ENCODE measurements at places on chromosomes 12 and 14.

DNA sequence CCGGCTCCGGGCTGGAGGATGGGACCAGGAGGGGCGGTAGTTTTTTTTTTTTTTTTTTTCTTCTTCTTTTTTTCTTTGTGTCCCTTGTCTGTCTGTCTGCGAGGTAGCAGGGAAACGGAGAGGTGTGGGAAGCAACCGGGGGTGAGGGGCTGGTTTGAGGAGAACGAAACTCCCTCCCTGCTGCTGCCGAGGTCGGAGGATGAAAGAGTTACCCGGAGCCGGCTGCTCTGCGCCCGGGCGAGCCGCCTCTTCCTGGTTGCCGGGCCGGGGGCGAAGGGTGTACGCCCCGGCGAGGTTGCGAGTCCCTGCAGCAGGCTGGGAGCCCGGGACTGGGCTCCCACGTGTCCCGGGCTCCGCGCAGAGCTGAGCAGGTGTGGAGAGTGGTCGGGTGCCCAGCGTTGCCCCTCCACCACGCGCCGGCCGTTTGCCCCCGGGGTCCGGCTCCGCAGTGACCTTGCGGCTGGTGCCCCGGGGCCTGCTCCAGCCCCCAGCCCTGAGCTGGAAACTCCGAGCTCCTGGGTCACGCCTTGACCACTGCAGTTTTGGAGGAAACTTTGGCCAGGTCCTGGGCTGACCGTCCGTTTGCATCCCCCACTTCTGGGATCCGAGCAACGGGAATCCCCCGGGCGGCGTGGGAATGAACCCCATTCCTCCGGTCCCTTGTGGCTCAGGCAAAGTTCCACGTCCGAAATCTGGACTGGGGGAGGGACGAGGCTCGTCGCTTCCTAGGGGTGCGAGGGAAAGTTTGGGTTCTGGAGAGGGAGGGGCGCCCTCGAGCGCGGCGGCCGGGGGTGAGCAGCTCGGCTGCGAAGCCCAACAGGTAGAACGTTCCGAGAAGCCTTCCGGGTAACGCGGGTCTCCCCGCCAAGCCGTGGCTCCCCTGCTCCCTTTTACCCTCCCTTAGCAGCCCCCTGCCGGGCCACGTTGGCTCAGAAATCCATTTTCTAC, 1.3 kb downstream of the CHST11 start:
- peak; percentile 6 for DNase-seq

DNA sequence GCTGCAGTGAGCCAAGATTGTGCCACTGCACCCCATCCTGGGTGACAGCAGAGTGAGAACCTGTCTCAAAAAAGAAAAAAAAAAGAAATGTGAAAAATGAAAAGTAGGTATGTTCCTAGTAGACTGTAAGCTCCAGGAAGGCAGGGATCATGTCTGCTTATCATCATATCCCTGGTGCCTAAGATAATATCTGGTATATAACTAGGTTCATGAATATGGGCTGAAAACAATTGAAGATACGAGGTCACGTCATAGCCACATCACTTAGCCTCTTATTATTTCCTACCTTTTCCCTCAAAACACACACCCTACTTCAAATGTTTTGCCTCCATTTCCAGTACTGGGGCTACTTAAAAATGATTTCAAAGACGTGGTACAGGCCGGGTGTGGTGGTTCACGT, 3.0 kb downstream of the POU6F1 start:
- no peak for DNase-seq

DNA sequence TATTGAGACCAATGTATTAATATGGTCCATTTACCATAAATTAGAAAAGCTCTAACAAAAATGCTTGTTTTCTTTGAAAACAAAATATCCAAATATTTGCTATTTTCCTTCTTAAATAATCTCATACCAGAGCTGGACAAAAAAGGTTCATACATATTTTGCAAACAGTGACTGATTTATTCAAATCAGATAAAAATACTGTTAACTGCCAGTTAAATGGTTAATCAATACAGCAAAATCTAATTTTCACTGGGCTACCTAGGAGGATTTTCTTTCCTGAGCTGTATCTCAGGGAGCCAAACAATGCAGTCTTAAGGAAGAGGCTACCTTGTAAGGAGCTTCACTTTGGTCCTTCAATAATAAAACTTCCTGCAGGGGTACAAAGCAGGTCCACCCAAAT, 2.0 kb downstream of the FERMT2 start:
- DNase-seq: no peak

- DNase-seq: no peak
Measured at GRCh38 chr12:105409801-105410471, 79.4 kb downstream of the C12orf75 start.

DNA sequence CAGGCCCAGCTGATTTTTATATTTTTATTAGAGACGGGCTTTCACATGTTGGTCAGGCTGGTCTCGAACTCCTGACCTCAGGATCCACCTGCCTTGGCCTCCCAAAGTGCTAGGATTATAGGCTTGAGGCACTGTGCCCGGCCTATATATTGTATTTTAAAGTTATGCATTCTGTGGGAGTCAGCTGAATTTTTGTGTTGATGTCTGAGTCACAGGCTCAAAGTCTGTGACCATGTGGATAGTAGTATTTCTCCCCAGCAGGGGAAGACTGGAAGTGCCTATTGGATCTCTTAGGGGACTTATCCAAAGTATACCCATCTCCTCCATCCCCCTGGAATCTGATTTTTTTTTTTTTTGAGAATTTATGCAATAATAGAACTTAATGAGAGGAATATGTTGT, 43.8 kb upstream of the ATF1 start:
- peak; percentile 43 for DNase-seq

GRCh38 chr12:52820521-52820920, 6.6 kb upstream of the KRT4 start:
- DNase-seq: no peak

DNA sequence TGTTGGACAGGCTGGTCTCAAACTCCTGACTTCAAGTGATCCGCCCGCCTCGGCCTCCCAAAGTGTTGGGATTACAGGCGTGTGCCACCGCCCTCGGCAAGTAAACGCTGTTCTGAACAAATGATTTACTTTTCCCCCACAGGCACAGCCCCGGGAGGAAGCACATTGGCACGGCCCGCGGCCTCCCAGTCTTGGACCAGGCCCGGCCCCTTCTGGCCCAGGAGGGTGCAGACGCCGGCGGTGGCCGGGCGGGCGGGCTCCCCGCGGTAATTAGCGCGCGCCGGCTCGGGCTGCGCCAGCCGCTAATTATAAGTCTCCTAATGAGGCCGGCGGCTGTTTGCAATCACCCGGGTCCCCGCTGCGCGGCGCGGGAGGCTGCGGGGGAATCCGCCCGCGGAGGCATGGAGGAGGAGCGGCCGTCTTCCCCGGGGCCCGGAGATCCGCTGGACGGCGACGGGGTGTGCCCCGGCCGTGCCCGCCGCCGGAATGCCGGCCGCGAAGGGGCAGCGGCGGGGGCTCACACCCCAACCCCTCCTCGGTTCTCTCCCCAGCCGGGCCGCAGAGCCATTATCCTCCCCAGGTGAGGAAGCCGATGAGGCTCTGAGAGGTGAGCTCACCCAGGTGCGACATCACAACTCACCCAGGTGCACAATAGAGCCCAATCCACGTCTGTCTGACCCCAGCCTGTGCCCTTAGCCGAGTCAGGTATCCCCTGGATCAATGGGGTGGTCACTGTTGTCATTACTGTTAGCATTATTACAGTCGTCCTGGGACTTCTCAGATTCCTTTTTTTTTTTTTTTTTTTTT, 3.3 kb upstream of the POP5 start:
- DNase-seq: no peak

GRCh38 chr12:93848523-93849101, 171.4 kb downstream of the CRADD start:
- DNase-seq: no peak

DNA sequence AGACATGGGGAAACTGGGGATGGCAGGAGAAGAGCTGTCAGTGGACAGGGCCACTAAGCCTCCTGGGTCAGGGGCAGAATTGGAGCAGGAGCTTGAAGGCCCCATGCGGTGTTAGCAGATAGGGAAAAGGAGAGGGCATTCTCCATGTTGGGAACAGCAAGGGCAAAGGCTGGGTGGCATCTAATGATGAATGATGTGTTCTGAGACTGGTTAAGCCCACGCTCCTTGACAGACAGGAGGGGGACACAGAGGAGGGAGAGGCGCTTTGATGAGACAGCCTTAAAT, 63.0 kb downstream of the CLMN start:
- DNase-seq: no peak

- no peak for DNase-seq
Measured at GRCh38 chr12:103778781-103779180, 62.3 kb downstream of the NT5DC3 start.

- no peak for DNase-seq
Measured at GRCh38 chr14:90513161-90514014, 116.6 kb downstream of the CALM1 start.

- DNase-seq: no peak
Measured at GRCh38 chr14:91931478-91932088, 15.9 kb downstream of the FBLN5 start.

- no peak for DNase-seq
Measured at GRCh38 chr12:54060174-54060974, 6.7 kb downstream of the HOXC4 start.

DNA sequence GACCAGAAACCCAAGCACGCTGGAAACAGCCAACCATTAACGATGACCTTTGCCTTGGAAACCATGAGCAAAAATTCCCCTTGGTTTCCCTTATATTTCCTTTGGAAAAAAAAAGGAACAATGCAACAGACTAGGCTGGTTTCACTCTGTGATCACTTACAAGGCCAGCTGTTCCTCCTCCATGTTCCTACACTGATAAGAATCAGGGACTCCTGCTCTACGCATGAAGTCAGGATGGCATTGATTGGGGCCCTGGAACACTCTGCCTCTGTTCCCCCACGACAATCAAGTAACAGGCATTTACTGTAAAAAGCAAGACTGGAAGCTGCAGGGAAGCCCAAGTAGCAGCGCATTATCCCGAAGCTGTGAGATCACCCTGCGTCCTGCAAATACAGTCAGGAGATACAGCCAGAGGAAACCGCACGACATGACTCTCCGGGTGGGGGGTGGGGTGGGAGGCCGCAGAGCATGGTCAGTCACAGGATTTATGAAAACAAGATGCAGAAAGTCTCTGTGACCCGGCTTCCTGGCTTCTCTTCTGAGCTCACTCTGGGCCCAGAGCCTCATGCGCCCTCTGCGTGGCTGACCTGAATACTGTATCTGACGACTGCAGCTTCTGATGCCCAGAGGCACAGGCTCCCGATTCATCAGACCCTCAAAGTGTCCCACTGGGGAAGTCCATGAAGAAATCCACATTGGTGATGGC, 31.1 kb downstream of the SSH1 start:
- peak; percentile 96 for DNase-seq

GRCh38 chr14:33567023-33567728, 383.7 kb downstream of the EGLN3 start:
- DNase-seq: no peak

GRCh38 chr12:86551146-86551571, 295.0 kb upstream of the MGAT4C start:
- DNase-seq: no peak

DNA sequence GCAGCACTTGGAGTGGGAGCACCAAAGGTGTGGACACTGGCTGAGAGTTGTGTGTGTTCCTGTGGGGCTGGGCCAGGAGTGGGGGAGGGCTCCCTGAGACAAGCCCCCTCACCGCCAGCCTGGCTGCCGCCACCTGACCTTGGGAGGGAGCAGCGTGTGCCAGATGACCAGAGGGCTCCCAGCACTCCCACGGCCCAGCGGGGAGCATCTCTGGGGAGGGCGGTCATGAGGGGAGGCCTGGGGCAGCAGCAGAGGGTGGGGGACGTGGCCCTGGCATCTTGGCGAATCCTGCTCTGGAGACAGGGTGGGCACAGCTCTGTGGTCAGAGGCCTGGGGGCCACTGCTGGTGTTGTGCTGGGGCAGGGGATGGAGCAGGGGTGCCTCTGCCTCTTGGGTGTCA, 10.7 kb downstream of the CEP170B start:
- no peak for DNase-seq

GRCh38 chr14:34833549-34834523, 41.3 kb downstream of the BAZ1A start:
- DNase-seq: peak; percentile 2

DNA sequence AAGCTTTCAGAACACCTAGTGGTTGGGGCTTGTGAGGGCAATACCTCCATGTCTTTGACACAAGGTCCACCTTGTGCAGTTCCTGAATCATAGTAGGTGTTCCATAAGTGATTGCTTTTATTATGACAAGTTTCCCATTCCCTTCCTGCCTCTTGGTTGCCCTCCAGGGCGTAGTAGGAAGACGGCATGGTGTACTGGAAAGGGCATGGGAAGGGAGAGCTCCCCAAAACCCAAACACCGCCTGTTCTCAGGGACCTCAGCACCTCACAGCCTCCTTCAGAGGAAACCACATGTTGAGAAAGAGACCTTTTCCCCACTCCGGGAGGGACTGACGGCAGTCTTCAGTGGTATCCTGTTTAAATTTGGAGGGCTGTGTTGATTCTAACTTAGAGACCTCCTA, 21.1 kb downstream of the EVL start:
- DNase-seq: no peak

DNA sequence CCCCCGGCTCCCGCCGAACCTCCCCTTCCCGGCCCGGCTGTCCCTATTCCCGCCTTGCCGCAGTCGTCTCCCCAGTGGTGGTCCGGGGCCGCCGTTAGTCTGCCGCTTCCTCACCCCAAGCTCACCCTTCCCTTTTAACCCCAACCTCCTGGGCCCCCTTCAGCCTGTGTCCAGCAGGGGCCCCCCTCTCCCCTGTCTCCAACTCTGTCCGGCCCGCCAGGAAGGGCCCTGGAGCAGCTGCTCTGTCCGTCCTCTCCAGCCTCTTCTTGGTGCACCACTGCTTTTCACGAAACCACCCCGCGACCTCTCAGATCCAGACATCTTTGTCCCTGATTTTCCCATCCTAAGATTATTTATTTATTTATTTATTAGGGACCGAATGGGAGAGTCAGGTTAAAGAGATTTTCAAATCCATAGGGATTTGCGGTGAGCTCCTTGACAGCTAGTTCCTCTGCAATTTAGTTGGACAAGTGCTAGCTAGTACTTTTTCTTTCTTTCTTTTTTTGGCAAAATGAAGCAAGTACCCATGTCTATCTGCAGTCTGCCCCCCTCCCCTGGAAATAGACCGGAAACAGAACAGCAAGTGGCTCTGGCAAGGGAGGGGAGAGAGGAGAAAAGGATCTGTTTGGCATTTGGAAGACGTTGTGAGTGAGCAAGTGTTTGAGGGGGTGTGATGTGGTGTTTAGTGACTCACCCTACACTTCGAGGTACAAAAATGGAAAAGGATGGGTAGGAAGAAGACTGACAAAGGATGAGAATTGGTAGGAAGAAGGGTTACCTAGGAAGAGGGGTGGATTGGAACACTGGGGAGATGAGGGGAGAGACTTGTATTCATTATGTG, 632 bp downstream of the UBR7 start:
- peak; percentile 60 for DNase-seq

DNA sequence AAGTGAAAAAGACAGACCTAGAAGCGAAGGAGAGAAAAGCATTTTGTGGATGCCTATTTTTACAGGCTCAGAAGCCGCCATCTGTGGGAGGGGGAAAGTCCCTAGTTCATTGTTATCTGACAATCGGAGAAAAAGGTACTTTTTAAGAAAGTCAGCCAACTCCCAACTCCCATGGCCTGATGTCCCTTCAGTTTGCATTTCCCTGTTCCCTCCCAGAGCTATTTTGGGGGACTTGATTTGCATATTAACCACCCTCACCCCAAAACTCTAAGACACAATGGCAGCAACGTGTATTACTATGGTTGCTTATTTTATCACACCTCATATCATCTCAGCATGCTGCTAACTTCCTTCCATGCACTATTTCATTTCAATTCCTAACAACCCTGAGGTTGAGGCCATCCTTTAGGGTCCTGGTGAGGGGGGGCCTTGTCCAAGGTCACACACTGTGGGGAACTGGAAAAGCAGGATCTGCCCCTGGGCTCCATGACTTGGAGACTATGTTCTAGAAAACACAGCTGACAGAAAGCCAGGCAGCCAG, 18.7 kb downstream of the HVCN1 start:
- no peak for DNase-seq
